ENCODE measurements at places on chromosomes 6 and 20.

DNA sequence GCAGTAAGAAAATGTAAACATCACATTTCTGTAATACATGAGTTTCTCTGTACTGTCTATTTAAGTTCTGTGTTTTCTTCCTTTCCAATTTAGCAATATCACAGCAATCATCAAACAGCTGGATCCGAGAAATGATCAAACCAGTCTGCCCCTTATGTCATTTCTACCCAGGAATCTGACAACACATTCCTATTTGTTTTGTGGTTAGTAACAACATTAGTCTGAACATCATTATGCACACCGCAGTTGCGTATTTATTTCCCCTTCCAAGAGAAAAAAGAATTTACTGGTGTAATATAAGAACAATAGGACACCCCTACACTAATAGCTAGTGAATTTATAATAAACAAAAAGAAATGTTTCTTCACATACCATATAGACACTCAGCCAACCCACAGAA, 179.5 kb downstream of the BTBD9 start:
- DNase-seq: no peak

- DNase-seq: no peak
Measured at GRCh38 chr6:168934660-168935627, 318.7 kb downstream of the THBS2 start.

DNA sequence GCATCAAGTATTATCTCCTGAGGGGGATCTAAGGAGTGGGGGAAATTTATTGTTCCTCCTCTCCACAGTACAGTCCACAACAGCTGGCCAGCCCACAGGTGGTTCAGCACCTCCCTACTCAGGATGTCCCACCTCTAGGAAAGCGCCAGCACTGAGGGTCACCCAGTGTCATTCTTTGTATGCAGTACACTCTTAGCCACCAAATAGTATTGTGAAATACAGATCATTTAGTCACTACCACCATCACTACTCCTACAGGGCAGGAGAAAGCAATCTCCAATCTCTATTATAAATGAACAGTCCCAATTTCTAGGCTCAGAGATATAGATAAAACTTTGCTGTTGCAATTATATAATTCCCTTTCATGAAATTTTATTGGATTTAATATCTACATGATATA, 6.3 kb upstream of the ZNF76 start:
- DNase-seq: no peak

GRCh38 chr20:51221791-51222408, 199.0 kb upstream of the KCNG1 start:
- no peak for DNase-seq

- DNase-seq: no peak
Measured at GRCh38 chr6:109379711-109380110, 2.6 kb downstream of the CD164 start.

DNA sequence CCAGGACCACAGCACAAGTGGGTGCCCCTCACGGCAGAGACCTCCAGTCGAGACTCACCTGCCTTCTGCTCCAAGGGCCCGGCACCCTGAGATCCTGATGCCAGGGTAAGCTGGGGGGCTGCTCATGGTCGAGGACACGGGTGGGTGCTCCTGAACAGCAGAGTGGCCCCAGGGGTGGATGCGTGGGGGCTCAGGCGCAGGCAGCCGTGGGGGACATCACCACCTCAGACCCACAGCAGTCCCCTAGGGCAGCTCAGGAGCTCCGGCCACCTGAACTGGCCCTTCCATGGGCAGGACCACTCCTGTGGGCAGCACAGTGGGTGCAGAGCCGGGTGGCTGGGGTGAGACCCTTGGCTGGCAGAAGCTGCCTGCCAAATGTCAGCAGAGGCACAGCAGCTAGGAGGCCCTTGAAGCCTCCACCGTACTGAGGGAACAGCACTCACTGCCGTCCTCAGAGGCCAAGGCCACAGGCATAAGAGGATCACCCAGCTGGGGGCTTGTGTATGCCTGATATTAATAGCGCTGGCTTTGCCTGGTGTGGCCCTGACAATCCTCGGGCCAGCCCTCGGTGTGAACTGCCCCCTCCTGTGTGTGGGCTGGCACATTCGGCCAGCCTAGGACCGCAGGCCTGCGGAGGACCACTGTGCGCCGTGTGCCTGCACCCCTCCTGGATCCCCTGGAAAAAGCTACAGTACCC, 5.4 kb downstream of the UCKL1 start:
- DNase-seq: no peak

- DNase-seq: no peak
Measured at GRCh38 chr6:568954-569523, 87.9 kb downstream of the HUS1B start.

- DNase-seq: no peak
Measured at GRCh38 chr20:61260905-61261304, 8.8 kb downstream of the CDH4 start.

DNA sequence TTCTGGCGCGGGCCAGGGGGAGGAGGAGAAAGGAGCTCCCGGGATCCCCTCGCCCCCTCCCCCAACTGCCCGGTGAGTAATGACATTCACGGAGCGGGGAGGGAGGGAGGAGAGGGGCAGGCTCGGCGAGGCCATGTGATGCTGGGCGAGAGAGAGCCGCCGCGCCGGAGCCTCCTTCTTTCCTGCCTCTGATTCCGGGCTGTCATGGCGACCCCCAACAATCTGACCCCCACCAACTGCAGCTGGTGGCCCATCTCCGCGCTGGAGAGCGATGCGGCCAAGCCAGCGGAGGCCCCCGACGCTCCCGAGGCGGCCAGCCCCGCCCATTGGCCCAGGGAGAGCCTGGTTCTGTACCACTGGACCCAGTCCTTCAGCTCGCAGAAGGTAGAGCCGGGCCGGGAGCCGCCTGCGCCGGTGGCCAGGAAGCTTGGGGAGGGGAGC, at the start of gene GDAP1L1:
Gene GDAP1L1 (plus strand): TSS at position 178 of the 441 bp plus-strand sequence. CDS start 27 bp downstream, at position 205.
- DNase-seq: no peak

DNA sequence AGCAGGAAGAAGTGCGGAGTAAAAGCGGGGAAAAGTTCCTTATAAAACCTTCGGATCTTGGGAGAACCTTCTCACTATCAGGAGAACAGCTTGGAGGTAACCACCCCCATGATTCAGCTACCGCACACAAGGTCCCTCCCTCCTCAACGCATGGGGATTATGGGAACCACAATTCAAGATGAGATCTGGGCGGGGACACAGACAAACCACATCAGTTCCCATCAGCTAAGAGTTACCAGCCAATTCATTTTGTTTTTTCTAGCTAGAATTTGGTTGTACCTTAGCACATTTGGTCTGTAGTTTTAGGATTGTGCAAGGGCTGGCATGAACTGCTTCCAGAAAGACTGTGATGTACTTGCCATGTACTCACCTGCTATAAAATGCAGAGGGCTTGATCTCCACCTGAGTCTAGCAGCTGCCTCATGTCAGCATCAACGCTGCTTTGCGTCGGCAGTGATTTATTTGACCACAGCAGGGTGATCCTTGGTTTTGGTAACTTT, 94.7 kb upstream of the SLC2A12 start:
- no peak for DNase-seq

- DNase-seq: no peak
Measured at GRCh38 chr20:10357061-10357708, 76.8 kb downstream of the MKKS start.

- DNase-seq: no peak
Measured at GRCh38 chr6:82062219-82062618, 185.3 kb downstream of the IBTK start.

DNA sequence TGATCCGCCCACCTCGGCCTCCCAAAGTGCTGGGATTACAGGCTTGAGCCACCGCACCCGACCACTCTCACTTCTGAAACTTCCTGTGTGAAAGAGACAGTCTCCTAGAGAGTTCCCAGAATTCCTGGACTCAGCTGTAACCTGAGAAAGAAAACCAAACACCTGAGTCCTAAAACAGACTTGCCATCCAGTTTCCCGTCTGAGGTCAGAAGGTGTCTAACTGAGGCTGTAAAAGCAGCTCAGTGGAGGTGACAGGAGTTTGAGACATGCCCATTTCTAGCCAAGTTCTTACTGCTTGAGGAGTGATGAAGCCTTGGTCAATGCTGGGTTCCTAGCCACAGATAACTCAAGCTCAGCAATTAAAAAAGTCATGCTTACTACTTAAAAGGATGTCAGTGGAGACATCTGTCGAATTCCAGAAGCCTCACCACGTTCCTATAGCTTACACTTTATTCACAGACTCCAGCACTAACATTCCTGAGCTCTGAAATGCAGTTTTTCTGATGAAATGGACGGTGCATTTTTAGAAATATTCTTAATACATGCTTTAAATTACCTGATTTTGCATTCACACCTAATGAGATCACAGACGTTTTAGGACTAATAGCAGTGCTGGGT, 6.1 kb downstream of the UQCC2 start:
- no peak for DNase-seq

GRCh38 chr6:128478230-128479047, 42.0 kb downstream of the PTPRK start:
- DNase-seq: no peak

GRCh38 chr6:43724354-43724753, 36.8 kb upstream of the MRPS18A start:
- no peak for DNase-seq

DNA sequence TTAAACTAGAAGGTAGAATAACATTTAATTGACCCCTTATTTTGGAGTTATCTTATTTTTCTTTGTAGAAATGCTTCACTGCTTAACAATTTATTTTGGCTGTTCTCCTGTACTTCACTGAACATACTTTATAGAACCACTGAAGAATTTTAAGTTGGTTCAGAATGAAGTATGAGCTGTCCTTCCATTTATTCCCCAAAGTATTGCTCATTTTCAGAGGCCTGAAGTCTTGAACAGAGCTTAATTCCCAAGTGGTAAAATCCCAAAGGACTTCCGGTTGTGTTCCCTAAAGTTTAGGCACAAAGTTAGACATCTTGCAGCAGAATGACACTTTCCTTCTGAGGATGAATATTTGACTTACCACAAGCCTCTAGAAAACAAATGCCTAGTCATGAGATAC, 233.3 kb downstream of the TINAG start:
- DNase-seq: no peak

DNA sequence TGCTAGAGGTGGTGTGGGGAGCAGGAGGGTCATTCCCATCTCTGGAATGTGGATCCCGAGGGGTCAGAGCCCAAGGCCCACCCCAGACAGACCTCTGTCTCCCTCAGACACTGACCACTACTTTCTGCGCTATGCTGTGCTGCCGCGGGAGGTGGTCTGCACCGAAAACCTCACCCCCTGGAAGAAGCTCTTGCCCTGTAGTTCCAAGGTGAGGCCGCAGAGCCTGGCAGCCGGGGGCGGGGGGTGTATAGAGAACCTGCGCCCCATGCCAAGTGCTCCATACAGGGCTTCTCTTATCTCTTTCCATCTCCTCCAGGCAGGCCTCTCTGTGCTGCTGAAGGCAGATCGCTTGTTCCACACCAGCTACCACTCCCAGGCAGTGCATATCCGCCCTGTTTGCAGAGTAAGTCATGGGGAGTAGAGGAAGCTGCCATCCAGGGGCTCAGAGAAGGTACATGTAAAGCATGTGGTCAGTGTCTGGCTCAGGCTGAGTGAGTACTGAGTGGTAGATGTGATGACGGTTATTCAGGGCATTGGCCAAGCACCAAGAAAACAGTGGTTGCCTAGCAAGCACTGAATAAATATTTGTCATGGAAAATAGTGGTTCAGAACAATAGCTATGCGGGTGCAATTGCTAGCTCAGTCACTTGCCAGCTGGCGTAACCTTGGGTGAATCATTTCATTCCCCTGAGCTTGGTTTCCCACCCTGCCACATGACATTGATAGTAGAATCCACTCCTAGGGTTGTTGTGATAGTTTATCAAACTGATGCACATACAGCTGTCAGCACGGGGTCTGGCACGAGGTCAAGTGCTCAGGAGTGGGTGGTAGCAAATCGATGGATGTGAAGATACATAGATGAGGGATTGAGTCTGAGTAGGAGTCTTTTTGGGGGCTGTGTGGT, 3.5 kb downstream of the PIGT start:
- no peak for DNase-seq

DNA sequence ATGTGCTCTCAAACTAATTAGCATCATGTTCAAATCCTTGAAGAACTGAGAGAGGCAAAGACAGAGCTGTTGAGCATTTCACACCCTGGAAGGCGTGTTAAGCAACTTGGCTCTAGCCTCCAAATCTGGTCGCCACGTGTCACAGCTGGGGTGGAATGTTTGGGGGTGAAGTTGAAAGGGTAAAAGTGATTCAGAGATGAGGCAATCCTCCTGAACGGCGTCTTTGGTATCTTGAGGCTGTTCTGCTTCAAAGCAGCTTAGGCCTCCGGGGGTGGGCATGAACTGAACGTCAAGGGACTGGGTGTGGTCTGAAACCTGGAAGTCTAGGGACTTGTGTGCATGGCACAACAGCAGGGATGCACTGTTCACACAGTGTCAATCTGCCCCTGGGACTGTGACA, 62.3 kb downstream of the TRAM2 start:
- no peak for DNase-seq

DNA sequence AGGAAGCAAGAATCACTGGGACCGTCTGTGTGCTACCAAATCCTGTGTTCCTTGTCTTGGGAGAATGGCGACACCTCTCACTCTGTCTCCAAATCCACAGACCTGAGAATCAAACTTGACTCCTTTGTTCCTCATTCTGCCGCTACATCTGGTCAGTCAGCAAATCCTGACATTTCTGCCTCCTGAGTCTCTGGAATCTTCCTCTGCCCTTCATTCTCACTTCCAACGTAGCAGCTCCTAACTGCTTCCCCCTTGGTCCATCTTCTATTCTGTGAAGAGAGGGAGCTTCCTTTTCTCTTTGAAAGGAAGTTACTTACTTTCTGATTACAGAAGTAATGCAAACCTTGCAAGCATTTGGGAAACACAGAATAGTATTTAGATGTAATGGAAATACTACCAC, 37.7 kb downstream of the SYTL3 start:
- no peak for DNase-seq

- DNase-seq: no peak
Measured at GRCh38 chr6:157460182-157460999, 79.4 kb downstream of the ZDHHC14 start.

GRCh38 chr20:62210496-62210855, 9.6 kb downstream of the HRH3 start:
- DNase-seq: no peak

GRCh38 chr20:48406498-48406897, 421.3 kb downstream of the PREX1 start:
- no peak for DNase-seq

- DNase-seq: no peak
Measured at GRCh38 chr20:49568278-49569151, 578 bp upstream of the PTGIS start.

DNA sequence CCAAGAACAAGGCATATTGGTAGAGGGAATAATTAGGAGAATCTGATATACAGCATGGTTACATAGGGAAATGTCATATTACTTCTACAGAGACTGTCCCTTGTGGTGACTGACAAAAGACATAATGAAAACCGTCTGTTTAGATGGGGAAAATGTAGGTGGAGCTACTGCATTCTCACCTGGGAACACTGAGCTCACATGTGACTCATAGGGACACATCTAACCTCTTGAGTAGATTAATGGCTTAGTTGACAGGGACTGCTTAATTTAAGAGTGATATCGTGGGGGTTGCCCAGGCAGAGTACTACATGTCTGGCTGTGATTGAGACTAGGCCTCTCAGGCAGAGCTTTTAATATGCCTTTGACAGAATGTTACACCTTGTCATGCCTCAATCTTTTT, 235.3 kb upstream of the ZFP64 start:
- no peak for DNase-seq

GRCh38 chr6:137875058-137875520, 8.0 kb downstream of the TNFAIP3 start:
- no peak for DNase-seq
